HS-27A (cell line): ENCODE measurements at places on chromosomes 3 and 15.
A peak's percentile ranks its signal among the peaks of the same experiment; 100 is the strongest.

DNA sequence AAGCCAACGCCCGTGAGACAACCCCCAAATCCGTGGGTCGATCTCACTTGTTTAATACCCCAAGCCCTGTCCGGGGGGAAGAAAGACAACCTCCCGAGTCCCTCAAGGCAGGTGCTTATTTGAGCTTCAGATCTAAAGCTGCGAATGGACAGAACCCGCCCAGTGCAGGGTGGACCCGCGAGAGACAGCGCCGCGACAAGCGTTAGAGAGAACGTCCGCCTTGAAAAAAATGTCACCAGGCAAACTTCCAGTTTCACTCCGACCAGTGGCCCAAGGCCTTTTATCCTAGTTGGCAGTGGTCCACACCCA is 740 bp upstream of the OXSR1 start:
- DNase-seq = no peak

GRCh38 chr3:31165399-31165860 is 271.0 kb upstream of the GADL1 start:
- no peak for DNase-seq

- no peak for DNase-seq
These were observed 119.0 kb downstream of the BBX start for GRCh38 chr3:107641572-107642307.

DNA sequence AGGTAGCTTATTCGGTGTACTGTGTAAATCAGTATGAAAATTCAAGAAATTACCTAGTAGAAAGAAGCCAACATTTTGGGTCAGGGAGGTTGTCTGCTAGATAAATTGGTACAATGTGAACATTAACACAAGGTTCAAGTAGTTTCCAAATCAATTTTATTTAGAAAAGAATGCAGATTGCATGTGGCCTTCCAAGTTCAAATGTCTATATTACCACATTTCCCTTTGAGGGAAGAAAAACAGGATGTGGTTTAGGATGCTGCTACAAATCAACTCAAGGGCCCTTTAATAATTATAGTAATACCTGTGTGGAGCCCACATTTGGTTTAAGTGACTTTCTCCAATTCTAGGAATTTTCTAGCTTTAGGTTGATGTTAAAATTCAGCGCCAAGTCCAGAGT is 57.5 kb downstream of the CADPS start:
- DNase-seq = no peak

GRCh38 chr15:57290826-57291225 is 85.5 kb upstream of the CGNL1 start:
- DNase-seq = no peak

DNA sequence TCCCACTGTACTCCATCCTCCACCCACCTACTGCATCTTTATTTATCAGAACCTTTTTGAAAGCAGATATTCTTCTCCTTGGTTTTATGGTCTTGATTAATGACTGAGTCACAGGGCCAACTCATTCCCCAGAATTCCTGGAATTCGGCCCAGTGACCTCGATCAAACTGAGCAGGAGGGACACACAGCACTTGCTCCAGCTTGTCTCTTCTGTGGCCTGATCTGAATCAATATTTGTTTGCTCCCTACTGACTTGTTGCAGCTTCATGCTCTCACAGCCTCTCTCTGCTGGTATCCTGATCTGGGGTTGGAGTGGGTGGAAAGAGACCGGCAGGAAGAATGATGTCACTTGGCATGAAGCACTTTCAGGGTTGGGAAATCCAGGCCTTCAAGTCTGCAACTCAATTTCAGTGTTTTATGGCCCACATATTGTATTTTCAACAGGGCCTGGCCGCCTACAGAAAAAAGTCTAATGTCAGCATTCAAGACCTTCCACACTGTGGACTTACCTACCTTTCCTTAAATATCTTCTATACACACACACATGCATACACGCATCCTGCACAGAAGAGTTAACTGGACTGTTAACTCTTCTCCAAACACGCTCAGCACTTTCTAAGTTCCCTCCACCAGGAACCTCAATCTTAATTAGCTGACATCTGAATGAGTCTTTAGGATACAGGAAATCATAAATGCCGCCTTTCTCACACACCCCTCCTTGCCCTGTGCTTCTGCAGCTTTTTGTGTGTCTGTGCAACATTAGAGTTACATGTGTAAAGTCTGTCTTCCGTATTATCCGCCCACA is 4.6 kb downstream of the ANXA2 start:
- DNase-seq = peak; percentile 100

DNA sequence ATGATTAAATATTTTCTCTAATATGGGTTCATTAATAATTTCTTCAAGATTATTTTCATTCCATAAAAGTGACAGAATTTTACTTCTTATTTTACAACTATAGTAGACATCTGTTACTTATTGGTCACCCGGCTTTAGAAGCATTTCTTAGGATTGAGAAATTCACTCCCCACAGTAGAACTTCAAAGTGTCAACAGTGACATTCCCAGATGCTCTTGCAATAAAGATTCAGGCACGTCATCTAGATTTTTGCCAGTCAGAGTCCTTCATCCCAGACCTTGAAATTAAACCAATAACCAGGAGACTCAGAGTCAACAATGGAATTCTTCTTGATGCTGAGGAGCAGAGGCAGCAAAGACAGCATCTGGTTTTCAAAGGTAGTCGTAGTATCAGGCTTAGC is 190.8 kb downstream of the VGLL3 start:
- no peak for DNase-seq

DNA sequence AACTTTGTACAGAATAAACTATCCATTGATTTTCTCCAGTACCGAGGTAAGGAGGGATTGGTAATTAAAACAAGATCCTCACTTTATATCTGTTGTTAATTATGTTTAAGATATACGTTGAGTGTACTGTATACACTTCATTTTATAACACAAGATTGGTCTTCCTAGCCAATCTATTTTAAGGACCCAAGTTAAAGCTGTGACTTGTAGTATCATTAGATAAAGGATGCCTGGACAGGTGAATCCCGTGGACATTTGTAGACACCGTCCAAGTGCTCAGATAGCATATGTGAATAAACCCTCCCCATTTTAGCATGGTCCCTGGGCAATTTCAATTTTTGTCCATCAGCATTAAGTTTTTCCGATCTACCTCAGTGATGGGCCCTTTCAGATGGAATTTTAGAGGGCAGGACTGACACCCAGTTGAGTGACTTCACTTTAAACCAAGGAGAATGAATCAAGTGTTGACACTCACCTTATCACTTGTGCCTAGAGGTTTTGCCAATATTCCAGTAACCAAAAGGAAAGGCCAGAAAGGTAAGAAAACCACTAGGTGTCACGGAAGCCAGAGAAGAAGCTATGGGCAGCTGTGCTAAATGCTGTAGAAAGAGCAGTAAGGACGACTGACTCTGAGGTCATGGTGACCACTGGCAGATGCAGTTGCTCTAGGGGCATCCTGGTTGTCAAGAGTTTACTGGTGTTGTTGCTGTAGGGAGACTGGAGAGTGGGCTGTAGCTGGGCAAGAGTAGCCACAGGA is 9.2 kb downstream of the AHSG start:
- DNase-seq = no peak

GRCh38 chr3:54321520-54321919 is 199.2 kb downstream of the CACNA2D3 start:
- DNase-seq = no peak

DNA sequence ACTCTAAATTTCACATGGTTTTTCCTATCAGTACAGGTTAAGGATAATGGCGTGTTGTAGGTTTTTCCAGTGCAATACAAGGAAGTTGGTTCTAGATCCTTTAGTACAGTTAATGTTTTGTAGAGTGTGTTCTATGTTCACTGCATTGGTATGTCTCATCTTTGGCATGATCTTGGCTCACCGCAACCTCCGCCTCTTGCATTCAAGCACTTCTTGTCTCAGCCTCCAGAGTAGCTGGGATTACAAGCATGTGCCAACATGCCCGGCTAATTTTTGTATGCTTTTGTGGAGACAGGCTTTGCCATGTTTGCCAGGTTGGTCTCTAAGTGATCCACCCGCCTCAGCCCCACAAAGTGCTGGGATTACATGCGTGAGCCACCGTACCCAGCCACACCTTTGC is 30.4 kb downstream of the SNRPN start:
- DNase-seq = no peak

DNA sequence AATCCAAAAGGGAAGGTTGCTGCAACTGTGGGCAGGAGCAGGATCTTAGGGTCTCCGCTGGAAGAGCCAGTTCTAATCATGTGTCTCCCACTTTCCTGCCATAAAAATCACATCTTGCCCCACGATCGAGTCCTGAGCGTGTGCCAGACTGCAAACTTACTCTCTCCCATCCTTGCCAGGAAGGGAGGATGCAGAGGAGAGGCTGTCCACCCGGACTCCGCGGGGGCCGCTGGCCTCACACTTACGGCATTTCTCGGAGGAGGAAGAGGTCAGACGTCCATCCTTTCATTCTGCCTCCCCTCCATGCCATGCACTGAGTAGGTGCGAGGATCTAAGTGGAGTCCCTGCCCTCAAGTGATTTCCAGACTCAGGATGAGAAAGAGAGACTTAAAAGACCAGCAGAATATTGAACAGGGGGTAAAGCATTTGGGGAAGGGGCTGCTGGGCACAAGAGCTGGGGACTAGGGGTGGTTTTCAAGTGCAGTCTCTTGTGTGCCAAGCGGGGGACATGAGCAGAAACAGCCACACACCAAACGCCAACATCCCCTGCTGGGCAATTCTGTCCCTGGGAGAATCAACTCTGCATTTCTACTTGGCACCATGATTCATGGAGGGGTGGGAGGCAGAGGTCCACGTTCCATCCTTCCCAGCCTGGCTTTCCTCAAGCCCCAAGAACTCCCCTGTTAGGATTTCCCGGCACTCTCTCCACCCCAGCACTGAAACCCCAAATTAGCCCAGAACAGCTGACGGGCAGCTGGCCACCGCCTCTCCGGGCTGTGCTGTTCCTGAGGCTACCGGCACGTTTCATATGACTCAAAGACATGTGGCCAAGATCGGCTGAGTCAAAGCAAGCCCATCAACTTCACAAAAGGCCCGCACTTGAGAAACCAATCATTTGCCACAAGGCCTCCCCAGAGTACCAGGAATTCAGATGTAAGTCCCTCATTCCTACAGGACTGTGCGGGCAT is 11.6 kb downstream of the OXTR start:
- DNase-seq = peak; percentile 83

- no peak for DNase-seq
These were observed 32.8 kb downstream of the DPH3 start for GRCh38 chr3:16231983-16232382.
